ENCODE measurements at places on chromosomes 12 and 14. TPM values are rescaled to one million over a fixed set of nuclear protein-coding genes. Genes with fewer than 3 reads are reported as not detected.

GRCh38 chr12:5488626-5488955 lies 56.7 kb downstream of the NTF3 start:
- DNase-seq = no peak

- DNase-seq = no peak
Observed at GRCh38 chr14:44477953-44478352, 29.1 kb downstream of the FSCB start.

GRCh38 chr12:72288911-72289310 lies 16.7 kb downstream of the TRHDE start:
- no peak for DNase-seq

- no peak for DNase-seq
Observed at GRCh38 chr12:31119192-31119802, 45.6 kb downstream of the DDX11 start.

- no peak for DNase-seq
Observed at GRCh38 chr14:67395086-67395875, 16.7 kb downstream of the PLEK2 start.

DNA sequence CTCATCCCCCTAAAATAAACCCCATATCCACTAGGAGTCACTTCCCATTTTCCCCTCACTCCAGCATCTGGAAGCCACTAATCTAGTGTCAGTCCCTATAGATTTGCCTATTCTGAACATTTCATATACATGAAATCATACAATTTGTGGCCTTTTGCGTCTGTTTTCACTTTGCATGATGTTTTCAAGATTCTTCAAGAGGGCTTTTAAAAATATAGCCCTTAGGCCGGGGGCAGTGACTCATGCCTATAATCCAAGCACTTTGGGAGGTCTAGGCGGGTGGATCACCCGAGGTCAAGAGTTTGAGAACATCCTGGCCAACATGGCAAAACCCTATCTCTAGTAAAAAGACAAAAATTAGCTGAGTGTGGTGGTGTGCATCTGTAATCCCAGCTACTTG lies 104.7 kb downstream of the VEZT start:
- DNase-seq = no peak

GRCh38 chr12:78035901-78036606 lies 205.4 kb downstream of the NAV3 start:
- peak; percentile 2 for DNase-seq

DNA sequence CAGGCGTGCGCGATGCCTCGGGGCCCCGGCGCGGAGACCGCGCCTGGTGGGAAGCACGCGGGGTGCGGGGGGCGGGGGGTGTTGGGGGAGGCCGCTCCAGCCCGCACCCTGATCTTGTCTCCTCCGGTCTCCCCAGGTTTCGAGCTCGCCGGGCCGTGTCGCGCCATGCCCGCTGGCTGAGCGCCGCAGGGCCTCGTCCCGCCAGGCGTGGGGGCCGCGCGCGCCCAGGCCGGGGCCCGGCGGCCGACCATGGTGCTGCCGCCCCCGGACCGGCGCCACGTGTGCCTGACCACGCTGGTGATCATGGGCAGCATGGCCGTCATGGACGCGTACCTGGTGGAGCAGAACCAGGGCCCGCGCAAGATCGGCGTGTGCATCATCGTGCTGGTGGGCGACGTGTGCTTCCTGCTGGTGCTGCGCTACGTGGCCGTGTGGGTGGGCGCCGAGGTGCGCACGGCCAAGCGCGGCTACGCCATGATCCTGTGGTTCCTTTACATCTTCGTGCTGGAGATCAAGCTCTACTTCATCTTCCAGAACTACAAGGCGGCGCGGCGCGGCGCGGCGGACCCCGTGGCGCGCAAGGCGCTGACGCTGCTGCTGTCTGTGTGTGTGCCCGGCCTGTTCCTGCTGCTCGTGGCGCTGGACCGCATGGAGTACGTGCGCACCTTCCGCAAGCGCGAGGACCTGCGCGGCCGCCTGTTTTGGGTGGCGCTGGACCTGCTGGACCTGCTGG lies 2.4 kb downstream of the TMEM121 start:
- DNase-seq = no peak

DNA sequence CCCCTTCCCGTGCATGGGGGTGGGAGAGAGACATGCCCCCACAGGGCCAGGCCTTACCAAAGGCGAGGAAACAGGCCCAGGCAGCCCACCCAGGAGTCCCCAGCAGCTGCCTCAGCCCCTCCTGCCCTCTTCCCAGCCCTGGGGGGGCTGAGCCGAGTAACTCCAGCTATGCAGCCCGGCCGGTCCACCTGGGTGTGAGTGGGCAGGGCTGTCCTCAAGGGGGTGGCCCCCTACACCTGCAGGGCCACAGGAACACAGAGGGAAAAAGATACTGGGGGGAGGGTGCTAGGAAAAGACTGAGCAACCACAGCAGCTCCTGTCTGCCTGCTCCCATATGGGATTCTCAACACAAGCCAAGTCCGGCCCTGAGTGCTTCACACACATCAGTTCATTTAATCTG lies 7.6 kb downstream of the FIGNL2 start:
- no peak for DNase-seq

DNA sequence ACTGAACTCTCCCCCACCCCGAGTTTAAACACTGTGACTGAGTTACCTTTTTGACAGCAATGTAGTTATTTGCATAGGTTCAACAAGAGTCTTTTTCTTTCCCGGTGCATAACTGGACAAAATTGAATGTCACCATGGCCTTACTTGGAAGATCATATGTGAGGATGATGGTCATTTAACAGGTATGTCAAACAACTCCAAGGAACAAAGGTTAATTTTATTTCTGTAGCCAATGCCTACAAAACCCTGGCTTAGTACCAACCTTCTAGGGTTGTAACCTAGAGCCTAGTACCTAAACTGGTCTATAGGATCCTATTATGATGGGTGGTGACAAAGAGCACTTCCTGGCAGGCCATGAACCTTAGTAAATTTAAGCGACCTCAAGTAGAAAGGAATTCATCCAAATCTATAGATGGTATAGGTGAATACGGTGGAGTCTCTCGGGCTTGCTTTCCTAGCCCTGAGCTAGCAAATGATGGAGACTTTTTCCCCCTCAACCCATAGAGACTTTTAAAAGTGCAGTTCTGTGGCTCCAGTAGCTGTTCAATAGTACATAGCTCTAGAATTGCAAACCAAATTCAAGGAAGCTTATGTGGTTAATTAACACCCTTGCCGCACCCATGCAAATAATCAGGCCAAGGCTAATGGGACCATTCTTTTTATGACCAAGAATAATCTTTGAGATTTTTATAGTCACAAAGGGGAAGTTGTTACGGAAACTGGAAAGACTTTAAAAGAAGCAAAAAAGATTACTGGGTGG lies 89.0 kb downstream of the SLC38A1 start:
- DNase-seq = no peak

GRCh38 chr12:26162905-26163304 lies 32.5 kb upstream of the SSPN start:
- DNase-seq = no peak

GRCh38 chr12:24446287-24446686 lies 496.8 kb upstream of the SOX5 start:
- DNase-seq = no peak

DNA sequence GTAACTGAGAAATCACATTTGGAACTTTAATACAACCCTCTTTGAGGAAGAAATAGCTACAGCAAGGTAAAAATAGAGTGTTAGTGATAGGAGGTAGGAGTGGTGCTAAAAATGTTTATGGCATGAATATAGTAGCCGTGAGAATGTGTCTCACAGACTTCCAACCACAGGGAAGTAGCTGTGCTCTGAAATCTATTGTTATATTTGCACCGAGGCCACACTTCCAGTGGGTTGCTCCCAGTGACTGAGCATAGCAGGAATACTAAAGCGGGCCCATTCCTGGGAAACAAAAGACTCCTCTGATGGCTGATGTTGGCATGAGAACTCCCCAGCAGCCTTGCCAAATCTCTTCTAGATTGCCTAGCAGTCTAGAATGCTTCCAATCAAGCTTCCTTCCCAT lies 174.1 kb upstream of the PLXNC1 start:
- no peak for DNase-seq

- no peak for DNase-seq
Observed at GRCh38 chr14:49196327-49196726, 389.9 kb downstream of the RPS29 start.

DNA sequence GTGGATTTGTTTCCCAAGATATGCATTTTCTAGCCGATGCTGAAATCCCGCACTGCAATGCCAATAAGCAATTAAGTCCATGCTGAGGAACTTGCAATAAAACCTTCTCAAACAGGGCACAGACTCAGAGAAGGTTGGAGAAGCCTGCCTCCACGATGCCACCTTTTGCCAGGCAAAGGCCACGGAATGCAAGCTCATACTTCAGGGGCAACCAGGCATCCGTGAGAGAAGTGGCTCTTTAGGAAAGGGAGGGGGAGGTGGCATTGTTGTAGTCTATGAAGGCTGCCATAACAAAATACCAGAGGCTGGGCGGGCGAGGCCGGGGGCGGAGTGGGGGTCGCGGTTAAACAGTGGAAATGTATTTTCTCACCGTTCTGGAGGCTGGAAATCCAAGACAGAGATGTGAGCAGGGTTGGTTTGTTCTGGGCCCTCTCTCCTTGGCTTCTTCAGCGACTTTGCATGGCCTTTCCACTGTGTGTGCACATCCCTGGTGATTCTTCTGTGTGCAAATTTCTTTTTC lies 689.5 kb downstream of the VRK1 start:
- DNase-seq = no peak

KRT73 gene
- not detected for polyA plus RNA-seq

CEBPE gene
- polyA plus RNA-seq = not detected

PSMC1 gene
- polyA plus RNA-seq = 151 TPM

TSPAN8 gene
- not detected for polyA plus RNA-seq

CBX5 gene
- polyA plus RNA-seq = 26.9 TPM

NT5DC3 gene
- polyA plus RNA-seq = 8.8 TPM
